ENCODE measurements at places on chromosomes 13 and 19. TPM values are rescaled to one million over a fixed set of nuclear protein-coding genes. Genes with fewer than 3 reads are reported as not detected.

DNA sequence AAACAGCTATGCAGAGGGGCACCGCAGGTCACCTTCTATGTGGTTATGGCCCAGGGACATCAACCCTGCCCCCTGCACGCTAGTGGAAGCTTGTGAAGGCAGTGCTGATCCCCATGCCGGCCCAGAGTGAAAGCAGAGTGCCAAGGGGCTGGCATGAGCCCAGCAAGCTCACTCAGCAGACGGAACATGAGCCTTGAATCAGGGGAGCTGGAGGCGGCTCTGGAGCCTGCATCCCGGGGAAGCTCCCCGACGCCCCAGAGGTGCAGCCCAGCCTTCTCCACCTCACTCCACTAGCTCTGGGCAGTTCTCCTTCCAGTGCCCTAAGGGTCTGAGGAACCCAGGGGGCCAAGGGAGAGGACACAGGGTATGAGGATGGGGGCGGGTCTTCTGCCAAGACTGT is 19.0 kb upstream of the ISYNA1 start:
- DNase-seq = no peak
- H3K36me3 ChIP-seq = peaks cover 15% of the 10 kb centered on the region
- H3K4me3 ChIP-seq = no peak overlapping the region
- H3K4me1 ChIP-seq = peaks cover 1% of the 10 kb centered on the region
- no peak overlapping the region for H3K27ac ChIP-seq

Gene ZNF675
- total RNA-seq = 21.0 TPM

GRCh38 chr13:32823597-32823996 is 192.6 kb upstream of the KL start:
- peaks cover 2% of the 10 kb centered on the region for H3K27me3 ChIP-seq
- no peaks in the 10 kb centered on the region for H3K36me3 ChIP-seq
- no peak overlapping the region for H3K4me3 ChIP-seq
- H3K4me1 ChIP-seq = no peaks in the 10 kb centered on the region
- no peak for DNase-seq

Gene CD320
- total RNA-seq = 44.9 TPM

Gene MEF2B
- 4.3 TPM for total RNA-seq

GRCh38 chr19:32041681-32042292 is 303.6 kb upstream of the ZNF507 start:
- H3K27me3 ChIP-seq = peaks cover 21% of the 10 kb centered on the region
- no peaks in the 10 kb centered on the region for H3K4me1 ChIP-seq
- H3K36me3 ChIP-seq = no peaks in the 10 kb centered on the region
- H3K4me3 ChIP-seq = no peak overlapping the region
- DNase-seq = peak; percentile 44

GRCh38 chr13:98182589-98182988 is 5.5 kb upstream of the RNF113B start:
- H3K4me3 ChIP-seq = no peak overlapping the region
- no peak for DNase-seq
- no peak overlapping the region for H3K27ac ChIP-seq
- no peaks in the 10 kb centered on the region for H3K36me3 ChIP-seq
- H3K4me1 ChIP-seq = no peaks in the 10 kb centered on the region

All from activated CD4-positive, alpha-beta memory T cell treated with anti-CD3 and anti-CD28 coated beads for 36 hours (primary cell).